ENCODE measurements at places on chromosomes 12 and 14.

GRCh38 chr12:50839042-50839441 lies 3.7 kb upstream of the TMPRSS12 start:
- no peak for DNase-seq

GRCh38 chr12:18283831-18284230 lies 22.5 kb downstream of the PIK3C2G start:
- no peak for DNase-seq

- DNase-seq, result no peak
Measured at GRCh38 chr12:130807309-130807708, 31.7 kb downstream of the STX2 start.

GRCh38 chr12:75666126-75666938 lies 154.9 kb upstream of the KRR1 start:
- DNase-seq, result no peak

GRCh38 chr12:113912760-113913329 lies 53.3 kb downstream of the RBM19 start:
- DNase-seq, result peak; percentile 61

DNA sequence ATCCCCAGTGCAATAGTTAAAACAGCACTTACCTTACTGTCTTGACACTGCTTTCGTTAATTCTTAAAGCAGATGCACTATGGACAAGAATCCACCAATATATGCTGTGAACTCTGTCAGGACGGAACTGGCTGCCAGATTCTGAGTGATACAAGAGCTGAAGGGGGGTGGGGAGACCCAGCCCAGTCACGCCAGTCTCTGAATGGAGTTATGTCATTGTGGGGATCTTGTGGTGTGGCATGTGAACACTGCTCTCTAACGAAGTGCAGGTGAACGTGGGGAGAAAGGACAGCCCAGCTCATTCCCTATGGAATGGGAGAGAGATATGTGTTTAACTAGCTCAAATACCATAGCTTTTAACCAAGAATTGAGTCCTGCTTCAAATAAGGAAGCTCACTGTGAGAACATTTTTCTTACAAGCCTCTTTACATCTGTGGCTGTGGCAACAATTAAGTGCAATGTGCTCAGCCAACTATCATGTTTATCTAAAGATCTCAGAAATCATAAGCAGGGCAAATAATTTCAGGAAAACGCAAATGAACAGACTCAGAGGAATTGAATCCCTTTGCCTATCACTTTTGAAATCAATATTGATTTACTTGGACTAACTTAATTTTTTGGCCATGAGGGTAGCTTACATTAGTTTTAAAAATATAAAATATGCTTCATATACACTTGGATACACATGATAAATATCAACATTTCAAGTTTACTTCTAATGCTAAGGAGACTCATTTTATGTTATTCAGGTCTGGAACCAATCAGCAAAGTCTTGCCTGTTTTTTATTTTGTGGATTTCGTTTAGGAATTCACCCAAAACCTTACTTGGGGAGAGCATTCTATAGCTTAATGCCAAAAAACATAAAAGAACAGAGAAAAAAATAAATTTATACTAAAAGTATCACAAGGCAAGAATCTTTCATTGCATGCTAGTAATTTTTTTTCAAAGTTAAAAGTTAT lies at the start of gene LUM:
TSS of gene LUM (minus strand) at position 129 of the 960 bp plus-strand sequence. CDS start 2,515 bp downstream, outside the sequence.
- DNase-seq, result peak; percentile 91

DNA sequence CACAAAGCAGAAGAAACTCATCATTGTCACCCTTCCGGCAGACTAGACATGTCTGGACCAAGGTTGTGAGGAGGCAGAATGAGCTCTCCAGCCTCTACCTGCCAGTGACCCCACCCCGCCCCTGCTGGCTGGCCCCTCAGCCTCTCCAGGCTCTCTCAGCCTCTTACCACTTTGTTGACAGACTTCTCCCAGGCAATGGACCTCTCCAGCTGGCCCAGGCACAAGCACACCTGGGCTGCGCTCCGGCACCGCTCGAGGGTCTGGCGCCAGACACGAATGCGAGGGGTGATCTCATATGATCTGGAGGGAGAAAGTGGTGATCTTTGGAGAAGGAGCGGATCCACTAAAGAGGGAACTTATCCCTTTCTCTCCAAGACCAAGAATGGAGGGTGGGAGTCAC lies 30.3 kb downstream of the BAZ2A start:
- DNase-seq, result no peak

DNA sequence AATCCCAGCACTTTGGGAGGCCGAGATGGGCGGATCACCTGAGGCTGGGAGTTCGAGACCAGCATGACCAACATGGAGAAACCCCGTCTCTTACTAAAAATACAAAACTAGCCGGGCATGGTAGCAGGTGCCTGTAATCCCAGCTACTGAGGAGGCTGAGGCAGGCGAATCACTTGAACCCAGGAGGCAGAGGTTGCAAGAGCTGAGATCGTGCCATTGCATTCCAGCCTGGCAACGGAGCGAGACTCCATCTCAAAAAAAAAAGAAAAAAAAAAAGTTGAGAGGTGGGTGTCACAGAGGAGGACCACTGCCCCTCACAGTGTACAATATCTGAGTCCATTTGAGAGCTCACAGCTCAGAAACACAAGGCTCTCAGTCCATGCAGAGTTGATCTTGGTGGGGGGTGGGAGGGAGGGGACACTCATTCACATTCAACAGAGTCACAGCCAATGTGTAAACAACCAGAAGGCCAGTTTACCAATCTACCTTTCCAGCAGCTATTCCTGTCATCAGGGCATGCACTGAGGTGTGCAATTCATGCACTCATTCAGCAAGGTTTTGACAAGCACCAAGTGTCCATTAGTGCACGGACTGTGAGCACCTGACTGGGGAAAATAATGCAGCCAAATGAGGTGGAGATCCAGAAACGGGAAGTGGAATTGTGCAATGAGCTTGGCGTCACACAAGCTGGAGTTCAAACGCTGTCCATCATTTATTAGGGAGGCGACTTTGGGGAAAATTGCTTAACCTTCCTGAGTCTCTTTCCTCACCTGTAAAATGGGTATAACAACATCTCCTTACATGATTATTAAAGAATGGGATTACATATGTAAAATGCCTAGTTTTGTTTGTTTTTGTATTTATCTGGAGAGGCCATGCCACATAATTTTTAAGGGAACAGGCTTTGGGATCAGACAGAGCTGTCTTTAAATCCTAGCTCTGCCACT lies 4.4 kb upstream of the EIF5 start:
- DNase-seq, result peak; percentile 23

GRCh38 chr14:93007225-93007997 lies 84.5 kb downstream of the CHGA start:
- DNase-seq, result no peak

- no peak for DNase-seq
Measured at GRCh38 chr14:89353766-89354113, 63.3 kb downstream of the FOXN3 start.

DNA sequence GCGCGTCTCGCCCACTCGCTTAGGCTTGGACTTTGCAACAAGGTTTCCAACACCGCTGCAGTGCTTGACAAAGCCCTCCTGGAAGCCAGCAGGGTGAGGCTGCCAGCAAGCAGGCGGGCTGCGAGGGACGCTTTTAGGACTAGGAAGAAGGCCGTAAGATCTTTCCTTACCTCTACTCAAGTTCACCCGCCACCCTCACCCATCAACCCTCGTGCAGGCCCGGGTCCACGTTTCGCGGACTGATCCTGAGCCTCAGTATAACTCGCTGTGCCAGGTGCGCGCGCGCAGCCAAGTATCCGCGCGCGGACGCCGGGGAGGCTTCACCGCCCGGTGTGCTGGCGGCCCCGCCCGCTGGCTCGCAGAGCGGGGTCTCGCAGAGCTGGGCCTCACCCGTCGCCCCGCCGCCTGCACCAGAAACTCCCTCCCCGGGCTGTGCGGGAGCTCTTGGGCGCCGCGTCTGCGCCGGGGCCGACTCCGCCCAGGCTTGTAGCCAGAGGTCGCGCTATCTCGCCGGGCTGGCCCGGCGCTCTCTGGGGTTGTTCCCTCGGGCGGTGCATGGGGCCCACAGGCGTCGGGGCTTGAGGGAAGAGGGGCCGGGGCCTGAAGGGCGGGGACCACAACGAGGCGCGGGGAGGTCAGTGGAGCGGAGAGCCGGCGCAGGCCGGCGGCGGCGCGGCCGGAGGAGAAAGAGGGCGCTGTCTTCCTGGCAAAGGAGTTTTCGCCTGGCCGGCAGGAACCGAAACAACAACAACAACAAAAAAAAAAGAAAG lies 7.6 kb upstream of the SIX1 start:
- DNase-seq, result peak; percentile 83

DNA sequence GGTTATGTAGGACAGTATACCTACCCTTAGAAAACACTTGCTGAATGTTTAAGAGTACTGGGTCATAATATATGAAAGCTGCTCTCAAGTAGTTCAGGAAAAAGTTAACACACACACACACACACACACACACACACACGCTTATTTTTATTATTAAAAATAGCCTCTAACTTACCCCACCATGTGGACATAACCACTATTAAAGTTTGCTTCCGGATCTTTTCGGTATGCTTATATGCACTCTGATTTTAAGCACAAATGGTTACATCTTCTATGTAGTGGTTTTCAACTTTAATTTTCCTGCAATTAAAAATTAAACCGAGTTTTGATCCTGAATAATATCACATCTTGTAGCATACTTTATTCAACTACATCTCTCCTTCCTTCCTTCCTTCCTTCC lies 84.9 kb upstream of the TRAF3 start:
- no peak for DNase-seq

DNA sequence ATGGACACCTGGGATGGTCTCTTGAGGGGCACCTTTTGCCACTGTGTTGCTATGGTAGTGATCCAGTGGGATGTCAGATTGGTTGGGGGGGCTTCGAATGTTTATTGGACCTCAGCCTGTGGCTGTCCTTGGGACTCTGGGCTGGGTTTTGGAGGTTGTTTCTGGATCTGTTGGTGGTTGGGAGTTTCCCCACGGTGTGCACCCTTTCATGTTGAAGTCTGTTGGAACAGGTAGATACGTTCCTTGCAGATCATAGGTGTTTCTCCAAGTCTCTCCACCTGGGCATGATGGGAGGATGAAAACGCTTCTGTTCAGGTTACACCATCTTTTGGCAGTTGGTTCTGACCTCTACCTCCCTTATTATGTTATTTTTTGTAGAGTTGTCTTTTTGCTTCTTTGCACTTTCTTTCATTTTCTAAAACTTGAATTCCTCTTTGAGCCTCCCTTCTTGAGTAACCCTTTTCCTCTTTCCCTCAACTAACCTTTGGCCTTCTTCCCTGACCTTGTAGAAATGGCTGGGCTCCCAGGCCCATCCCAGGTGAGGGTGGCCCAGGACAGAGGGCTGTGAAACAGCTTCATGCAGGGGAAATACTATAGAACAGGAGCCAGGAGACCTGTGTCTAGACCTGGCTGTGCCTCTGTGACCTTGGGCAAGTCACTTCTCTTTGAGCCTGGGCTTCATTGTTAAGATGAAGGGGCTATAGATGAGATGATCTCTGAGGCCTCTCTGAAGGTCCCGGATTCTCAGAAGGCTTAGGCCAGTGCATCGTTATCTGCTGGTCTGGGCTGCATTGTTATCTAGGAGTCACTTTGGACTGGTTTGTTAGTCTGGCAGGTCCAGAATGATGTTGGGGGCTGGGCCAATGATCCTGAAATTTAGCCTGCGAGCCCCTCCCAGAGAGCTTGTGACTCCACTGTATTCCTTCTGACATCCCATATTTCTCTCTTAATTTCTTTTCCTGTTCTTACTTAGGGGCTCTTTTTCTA lies 2.0 kb downstream of the ATN1 start:
- DNase-seq, result no peak

GRCh38 chr12:116934908-116935705 lies 24.4 kb downstream of the FBXW8 start:
- DNase-seq, result no peak

DNA sequence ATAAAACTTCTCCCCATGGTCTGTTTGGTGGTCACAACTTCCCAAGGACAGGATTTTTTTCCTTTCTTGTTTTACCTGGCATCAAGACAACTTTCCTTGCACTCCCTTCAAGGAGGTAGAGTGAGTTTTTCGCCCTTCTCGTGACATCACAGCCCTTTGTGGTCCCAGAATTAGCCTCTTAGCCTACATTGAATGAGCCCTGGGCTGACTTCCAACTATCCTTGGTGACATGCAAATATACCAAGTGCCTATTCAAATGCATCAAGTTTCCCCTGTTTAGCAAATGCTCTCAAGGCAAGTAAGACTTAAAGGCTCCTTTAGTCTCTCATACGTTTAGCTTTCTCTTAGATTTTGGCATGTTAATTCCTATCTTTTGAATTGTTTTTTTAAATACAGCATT lies 36.6 kb downstream of the TC2N start:
- DNase-seq, result no peak

DNA sequence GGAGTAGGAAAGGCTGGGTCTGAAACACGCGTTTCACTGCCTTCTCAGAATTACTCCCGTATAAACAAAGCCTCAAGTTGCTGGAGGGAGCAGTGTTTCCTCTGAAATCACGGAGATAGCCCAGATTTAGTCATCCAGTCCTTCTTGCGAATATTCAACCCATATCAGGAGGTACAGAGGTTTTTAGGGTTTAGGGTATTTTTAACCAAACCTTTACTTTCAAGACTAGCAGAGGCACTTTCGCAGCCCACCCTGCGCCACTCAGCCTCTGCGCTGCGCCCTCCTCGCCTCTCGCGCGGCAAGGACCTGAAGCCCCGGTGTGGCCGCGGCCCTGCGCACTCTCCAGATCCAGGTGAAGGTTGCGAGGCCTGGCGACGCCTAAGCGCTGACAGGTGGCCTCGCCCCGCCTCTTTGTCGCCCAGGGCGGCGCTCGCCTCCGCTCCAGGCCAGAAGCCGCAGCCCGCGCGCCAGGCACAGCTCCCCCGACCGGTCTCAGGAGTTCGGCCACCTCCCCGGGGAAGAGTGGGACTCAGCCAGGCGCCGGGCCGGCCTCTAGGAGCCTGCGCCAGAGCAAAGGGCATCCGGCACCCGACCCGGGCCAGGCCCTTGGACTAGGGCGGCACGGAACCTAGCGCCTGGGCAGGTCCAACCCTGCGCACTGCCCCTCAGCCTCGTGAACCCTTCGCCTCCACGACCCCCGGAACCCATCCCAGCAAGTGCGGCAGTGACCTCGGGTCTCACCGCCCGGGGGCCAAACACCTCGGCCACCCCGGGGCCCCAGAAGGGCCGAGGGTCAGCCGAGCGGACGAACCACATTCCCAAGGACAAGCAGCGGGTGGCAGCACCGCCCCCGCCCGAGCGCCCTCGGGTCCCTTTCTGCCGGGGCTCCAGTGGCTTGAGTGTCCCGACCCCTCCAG lies 1.8 kb upstream of the SAMD4A start:
- DNase-seq, result peak; percentile 72

DNA sequence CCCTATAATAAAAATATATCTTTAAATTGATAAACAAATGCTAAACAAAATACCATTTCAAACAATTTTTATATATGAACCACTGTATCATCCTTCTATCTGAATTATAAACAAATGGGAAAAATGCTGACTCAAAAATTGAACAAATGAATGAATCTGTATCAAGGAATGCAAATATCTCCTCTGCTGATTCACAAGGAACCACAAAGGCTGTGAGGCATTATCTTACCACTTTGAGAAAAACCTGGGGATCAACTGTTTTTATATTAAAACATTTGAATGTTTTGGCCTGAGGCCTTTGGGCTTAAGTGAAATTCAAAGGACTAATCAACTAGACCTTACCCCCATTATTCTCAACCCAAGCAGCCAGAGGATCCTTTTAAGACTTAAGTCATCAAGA lies 86.3 kb downstream of the EML5 start:
- DNase-seq, result no peak

All from muscle of arm (tissue), 14 donors.